ENCODE measurements at places on chromosomes 1 and 21. TPM values are rescaled to one million over a fixed set of nuclear protein-coding genes. Genes with fewer than 3 reads are reported as not detected.

OR10J1 gene
- total RNA-seq, result not detected

HSPB7 gene
- total RNA-seq, result not detected

EPHA8 gene
- total RNA-seq, result not detected

TCHHL1 gene
- total RNA-seq, result not detected

FNDC5 gene
- not detected for total RNA-seq

FYB2 gene
- not detected for total RNA-seq

PCP4L1 gene
- total RNA-seq, result not detected

All from activated naive CD4-positive, alpha-beta T cell treated with anti-CD3 and anti-CD28 coated beads, Interleukin-2, amount 50 U/mL, for 72 hours (primary cell).